ENCODE measurements at places on chromosomes 4 and X.

- peaks cover 1% of the 10 kb centered on the region for H3K27me3 ChIP-seq
- no peak overlapping the region for H3K27ac ChIP-seq
- H3K4me3 ChIP-seq: no peak overlapping the region
- H3K4me1 ChIP-seq: no peaks in the 10 kb centered on the region
Measured at GRCh38 chr4:29002151-29002550, 1718.0 kb upstream of the PCDH7 start.

DNA sequence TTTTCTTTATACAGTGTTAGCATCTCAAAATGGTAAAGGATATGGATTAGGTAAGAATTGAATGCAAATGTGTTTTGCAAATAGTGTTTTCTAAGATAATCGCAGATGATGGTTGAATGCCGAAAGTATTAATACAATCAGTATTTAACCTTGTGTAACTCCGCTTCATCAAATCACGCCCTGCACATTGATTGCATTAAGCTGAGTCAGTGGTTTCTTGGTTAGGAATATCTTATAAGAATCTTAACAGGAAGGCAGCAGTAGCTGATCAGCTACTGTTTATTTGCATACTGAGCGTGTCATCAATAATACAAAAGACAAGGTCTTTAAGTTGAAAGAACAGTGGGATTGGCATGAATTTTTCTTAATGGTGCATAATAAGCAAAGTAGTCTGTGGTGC, 545.4 kb downstream of the RPA4 start:
- H3K4me1 ChIP-seq: no peaks in the 10 kb centered on the region
- H3K27ac ChIP-seq: no peak overlapping the region

DNA sequence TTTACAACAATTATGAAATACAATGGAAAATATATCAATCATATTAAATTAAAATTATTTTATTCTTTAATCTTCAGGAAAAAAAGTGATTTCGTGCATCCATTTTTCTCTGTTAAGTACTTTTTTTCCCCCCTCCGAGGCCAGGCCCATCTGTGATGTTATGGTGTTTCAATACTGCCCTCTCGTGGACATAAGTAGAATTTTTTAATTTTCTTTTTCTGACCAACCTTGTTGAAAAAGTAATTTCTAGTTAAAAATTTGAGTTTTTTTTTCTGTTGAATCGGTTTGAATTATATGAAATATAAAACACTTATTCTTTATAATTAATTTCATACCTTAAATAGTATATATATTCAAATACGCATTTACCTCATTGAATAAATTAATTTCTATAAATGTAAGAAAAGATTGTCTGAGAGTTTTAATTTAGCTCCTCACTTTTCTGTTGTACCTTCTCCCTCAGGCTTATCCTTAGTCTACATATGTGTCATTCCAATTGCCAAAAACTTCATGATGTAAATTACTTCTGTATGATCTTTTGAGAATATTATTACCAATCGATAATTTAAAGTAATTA, 175.8 kb upstream of the TECRL start:
- H3K27me3 ChIP-seq: peaks cover 10% of the 10 kb centered on the region
- no peak overlapping the region for H3K27ac ChIP-seq
- H3K4me3 ChIP-seq: no peak overlapping the region
- no peak for DNase-seq

- no peaks in the 10 kb centered on the region for H3K4me1 ChIP-seq
- no peak overlapping the region for H3K27ac ChIP-seq
- peaks cover 12% of the 10 kb centered on the region for H3K36me3 ChIP-seq
- no peak overlapping the region for H3K4me3 ChIP-seq
Measured at GRCh38 chrX:73647632-73648322, 84.8 kb downstream of the CHIC1 start.

GRCh38 chr4:168163106-168163505, 70.8 kb downstream of the ANXA10 start:
- DNase-seq: no peak
- no peak overlapping the region for H3K27ac ChIP-seq
- H3K27me3 ChIP-seq: no peaks in the 10 kb centered on the region
- H3K4me3 ChIP-seq: no peak overlapping the region

DNA sequence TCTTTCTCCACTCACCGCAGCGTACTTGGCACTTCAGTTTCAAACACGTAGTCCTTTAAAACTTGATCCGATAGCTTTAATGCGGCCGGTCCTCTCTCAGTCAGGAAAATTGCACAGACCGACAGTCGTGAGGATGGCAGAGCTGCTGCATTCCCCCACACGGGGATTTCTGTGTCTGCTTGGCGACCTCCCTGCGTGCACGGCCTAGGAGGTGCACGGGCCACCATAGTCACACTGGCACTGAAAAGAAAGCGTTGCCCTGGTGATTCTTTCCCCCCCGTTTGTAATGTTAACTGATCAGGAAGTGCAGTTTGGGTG, 10.3 kb downstream of the AKAP17A start:
- H3K27ac ChIP-seq: no peak overlapping the region
- no peaks in the 10 kb centered on the region for H3K27me3 ChIP-seq

DNA sequence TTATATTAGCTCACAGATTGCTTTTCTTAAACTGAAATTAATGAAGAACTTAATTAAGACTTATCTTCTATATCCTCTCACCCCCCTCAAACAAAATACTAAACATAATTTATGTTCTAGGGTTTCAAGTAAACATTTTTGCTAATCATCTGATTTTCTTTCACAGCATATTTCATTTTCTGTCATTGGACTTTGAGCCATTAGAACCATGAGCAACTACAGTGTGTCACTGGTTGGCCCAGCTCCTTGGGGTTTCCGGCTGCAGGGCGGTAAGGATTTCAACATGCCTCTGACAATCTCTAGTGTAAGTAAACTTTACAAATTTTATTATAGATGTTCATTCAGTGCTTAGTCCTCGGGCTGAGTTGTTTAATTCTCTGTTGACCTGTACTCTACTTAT, 3.3 kb downstream of the PDLIM5 start:
- H3K27ac ChIP-seq: peak overlapping the region; percentile 93
- peaks cover 66% of the 10 kb centered on the region for H3K4me1 ChIP-seq
- H3K4me3 ChIP-seq: peak overlapping the region; percentile 84
- no peak for DNase-seq

DNA sequence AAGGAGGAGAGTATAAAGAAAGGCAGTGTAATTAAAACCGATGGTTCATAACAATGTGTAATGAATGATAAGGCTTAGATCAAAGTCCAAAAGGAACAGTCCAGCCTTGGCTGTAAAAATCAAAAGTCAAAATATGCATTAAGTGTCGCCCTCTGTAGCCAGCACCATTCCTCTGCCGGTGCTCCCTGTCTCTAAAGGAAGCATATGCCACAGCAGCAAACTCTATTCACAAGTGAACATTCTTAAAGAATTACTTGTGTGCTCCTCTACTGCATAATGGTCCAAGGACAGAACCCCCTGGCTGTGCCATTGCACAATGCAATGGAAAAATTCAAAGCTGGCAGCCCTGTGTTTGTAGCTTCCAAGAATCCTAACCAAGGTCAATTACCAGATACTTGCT, 16.3 kb upstream of the MBNL3 start:
- no peaks in the 10 kb centered on the region for H3K4me1 ChIP-seq
- H3K27me3 ChIP-seq: peaks cover 5% of the 10 kb centered on the region
- DNase-seq: no peak
- H3K4me3 ChIP-seq: no peak overlapping the region
- H3K27ac ChIP-seq: no peak overlapping the region

DNA sequence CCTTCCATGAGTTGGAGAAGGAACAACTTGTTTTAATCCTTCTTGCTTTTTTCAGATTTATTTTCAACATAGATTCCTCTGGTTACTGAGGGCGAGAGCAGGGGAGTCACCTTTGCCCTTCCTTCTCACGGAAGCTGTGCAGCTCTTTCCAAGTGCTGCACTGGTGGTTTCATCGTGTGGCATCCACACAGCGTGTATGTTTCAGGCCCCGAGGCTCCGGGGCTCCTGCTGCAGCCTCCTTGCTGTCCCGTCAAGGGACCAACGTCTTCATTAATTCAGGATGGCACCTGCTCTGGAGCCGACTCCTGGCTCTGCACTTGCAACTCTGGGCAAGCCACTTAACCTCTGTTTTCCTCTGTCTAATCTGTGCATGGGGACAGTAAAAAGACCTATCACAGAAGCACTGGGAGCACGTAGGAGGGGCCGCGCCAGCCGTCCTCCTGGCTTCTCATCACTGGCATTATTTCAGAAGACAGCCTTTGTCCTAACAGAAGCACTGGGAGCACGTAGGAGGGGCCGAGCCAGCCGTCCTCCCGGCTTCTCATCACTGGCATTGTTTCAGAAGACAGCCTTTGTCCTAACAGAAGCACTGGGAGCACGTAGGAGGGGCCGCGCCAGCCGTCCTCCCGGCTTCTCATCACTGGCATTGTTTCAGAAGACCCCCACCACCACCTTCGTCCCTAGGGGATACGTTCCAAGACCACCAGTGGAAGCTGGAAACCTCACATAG, 117.8 kb upstream of the NKX1-1 start:
- peaks cover 54% of the 10 kb centered on the region for H3K27me3 ChIP-seq
- H3K4me1 ChIP-seq: no peaks in the 10 kb centered on the region
- no peak overlapping the region for H3K27ac ChIP-seq
- H3K4me3 ChIP-seq: no peak overlapping the region
- peak; percentile 97 for DNase-seq
- H3K36me3 ChIP-seq: peaks cover 6% of the 10 kb centered on the region

DNA sequence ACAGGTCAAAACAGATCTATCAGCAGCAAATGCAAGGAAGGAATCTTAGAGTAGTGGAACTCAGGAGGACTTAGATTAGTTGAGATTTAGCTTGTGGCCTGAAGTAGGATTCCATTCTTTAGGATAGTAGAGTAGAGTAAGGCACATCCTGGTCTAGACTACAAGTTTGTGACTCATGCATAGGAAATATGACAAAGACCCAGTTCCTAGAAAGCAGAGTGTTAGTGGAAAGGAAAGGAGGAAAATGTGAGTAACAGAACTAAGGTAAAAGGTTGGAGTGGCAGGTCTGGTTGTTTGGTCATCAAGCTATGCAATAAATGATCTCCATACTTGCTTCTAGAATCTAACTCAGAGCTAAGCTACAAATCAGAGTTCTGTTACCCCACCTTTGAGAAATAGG, 595.0 kb downstream of the ACTRT1 start:
- H3K4me1 ChIP-seq: no peaks in the 10 kb centered on the region
- no peak overlapping the region for H3K4me3 ChIP-seq
- no peak for DNase-seq
- H3K27ac ChIP-seq: no peak overlapping the region
- no peaks in the 10 kb centered on the region for H3K27me3 ChIP-seq

- no peaks in the 10 kb centered on the region for H3K36me3 ChIP-seq
- H3K4me1 ChIP-seq: peaks cover 16% of the 10 kb centered on the region
- no peaks in the 10 kb centered on the region for H3K27me3 ChIP-seq
Measured at GRCh38 chr4:62771983-62772557, 1571.9 kb downstream of the ADGRL3 start.

DNA sequence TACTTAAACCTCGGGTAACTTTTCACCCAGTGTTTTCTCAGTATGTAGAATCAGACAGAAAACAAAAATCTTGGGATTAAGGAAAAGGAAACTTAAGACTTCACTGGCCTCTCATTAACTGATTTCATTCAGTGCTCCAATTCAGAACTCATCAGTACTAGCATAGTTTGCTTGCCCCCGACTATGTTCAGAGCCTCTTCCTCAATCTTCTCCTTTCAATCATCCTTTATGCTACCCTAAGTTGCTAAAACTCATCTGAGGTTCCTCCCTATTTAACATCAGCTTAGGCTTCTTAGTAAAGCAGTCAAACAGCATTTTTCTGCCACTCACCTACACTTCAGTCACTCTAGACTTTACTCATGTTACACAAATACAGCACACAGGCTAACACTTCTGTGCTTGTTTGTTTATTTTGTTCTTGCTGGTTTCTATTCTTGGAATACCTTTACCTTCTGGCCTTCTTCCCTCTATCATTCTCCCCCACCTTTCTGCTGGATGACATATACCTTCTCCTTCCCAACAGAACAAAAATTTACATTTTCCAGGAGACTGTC, 163.0 kb upstream of the TLL1 start:
- no peaks in the 10 kb centered on the region for H3K36me3 ChIP-seq
- no peak overlapping the region for H3K27ac ChIP-seq
- peaks cover 9% of the 10 kb centered on the region for H3K4me1 ChIP-seq

GRCh38 chrX:128106630-128107029, 54.4 kb upstream of the ACTRT1 start:
- DNase-seq: no peak
- no peaks in the 10 kb centered on the region for H3K36me3 ChIP-seq
- no peak overlapping the region for H3K27ac ChIP-seq
- no peak overlapping the region for H3K4me3 ChIP-seq
- no peaks in the 10 kb centered on the region for H3K4me1 ChIP-seq

DNA sequence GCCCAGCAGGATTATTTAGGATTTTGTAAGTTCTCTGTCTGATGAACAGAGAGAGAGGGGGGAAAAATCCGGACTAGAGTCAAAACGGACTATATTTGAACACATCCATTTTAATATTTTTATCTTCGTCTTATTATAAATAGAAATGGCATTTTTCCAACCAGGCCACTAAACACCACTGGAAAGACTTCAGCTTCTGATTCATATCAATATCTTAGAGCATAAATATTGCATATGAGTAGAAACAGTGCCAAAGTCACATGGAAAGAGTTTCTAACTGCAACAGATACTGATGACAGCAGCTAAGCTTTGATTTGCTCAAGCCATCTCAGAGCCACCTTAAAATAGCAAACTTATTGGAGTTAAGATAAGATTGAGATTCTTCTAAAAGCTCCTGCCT, 456 bp downstream of the PPARGC1A start:
- peaks cover 6% of the 10 kb centered on the region for H3K27me3 ChIP-seq
- peak overlapping the region; percentile 79 for H3K27ac ChIP-seq
- no peak for DNase-seq
- H3K4me3 ChIP-seq: peak overlapping the region; percentile 75
- H3K4me1 ChIP-seq: peaks cover 43% of the 10 kb centered on the region

- H3K4me1 ChIP-seq: no peaks in the 10 kb centered on the region
- no peak overlapping the region for H3K27ac ChIP-seq
- no peaks in the 10 kb centered on the region for H3K36me3 ChIP-seq
- H3K4me3 ChIP-seq: no peak overlapping the region
- DNase-seq: no peak
- peaks cover 5% of the 10 kb centered on the region for H3K27me3 ChIP-seq
Measured at GRCh38 chrX:55119712-55120111, 30.9 kb downstream of the PAGE2 start.

DNA sequence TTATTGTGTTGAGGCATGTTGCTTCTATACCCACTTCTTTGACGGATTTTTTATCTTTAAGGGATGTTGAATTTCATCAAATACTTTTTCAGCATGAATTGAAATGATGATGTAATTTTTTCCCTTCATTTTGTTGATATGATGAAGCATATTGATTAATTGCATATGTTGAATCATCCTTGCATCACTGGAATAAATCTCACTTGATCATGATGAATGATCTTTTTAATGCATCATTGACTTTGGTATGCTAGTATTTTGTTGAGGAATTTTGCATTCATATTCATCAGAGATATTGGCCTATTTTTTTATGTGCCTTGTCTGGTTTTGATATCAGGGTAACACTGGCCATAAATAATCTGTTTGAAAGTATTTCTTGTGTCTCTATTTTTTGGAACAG, 754.7 kb downstream of the KCTD8 start:
- H3K4me3 ChIP-seq: no peak overlapping the region
- no peak for DNase-seq
- H3K27ac ChIP-seq: no peak overlapping the region
- H3K36me3 ChIP-seq: no peaks in the 10 kb centered on the region
